ENCODE measurements at places on chromosomes 7 and 10.

GRCh38 chr7:67692425-67692824 is 695.8 kb downstream of the TYW1 start:
- no peak for DNase-seq

GRCh38 chr7:128311013-128311412 is 32.7 kb downstream of the RBM28 start:
- no peak for DNase-seq

DNA sequence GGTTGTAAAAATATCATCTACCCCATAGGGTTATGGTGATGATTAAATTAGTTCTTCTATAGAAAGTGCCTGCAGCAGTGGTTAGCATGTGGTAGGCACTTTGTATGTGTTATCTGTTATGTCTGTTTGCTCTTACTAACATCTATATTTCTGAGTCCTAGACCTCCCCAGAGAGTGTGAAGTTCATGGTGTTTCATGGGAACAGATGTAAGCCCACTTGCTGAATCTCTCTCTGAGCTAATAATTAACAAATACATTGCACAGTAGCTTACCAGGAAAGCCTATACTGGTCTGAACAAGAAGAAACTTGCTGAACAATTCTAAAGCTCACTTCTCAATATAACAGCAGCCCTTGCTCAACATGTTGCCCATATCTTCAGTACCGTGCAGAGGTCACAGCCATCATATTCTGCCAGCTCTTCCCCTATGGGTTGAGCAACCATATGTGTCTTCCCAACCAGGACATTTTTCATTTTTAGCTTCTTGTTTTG is 100.1 kb downstream of the NPSR1 start:
- no peak for DNase-seq

DNA sequence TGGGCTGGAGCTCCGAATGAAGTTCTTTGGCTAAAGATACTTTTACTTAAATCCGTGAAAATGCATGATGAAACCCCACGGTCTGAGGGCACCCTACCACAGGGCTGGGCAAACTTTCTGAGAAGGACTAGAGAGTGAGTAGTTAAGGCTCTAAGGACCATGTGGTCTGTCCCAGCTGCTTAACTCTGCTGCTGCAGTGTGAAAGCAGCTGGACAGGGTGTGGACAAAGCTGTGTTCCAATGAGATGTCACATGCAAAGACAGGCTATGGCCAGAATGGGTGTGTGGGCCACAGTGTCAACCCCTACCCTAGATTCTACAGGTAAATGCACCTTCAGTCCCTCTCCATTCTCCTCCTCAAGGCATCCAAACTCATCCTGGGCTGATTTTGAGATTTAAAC is 18.8 kb downstream of the PDIA4 start:
- no peak for DNase-seq

DNA sequence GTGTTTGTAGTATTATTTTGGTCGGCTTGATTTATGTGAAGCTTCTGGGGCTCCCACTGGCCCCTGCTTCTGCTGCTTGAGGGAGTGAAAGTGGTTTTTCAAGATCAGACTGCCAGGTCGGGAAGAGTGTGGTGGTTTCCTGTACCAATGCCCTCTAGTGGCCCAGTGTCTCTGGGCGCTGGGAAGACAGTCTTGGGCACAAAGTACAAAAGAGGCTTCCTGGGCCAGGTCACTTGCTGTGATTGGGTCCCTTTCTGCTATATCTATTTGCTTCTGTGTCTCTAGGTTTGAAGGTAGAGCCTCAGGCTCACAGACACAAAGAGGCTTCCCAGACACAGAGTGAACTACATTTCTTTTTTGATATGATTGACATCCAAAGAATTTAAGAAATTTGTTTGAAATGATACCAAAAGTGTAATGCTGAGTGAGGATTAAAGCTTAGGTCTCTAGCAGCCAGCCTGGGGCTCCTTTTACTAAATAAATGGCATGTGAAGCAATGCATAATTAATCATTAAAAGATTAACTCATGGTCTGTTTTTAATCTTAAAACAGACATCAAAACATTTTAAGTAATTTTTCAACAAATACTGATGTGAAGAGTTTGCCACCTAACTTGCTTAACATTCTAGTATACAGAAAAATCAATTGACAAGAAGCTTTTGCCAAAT is 36.3 kb downstream of the ABCB1 start:
- no peak for DNase-seq

DNA sequence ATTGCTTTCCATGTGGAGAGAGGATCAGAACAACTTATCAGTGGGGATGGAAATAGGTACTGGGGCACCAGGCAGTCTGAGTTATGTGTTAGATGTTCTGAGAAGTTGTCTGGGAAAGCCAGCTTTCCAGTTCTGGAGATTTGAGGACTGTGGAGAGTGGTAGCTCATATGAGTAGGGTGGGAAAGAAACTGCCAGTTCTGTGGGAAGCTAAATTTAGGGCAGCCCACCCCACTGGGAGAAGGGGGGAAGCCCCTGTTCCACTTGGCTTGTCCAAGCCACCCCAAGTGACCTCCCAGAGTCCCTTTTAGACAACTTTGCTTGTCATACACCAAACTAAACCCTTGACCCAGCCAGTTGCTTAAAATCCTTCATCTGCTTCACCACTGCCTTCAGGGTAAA is 189.5 kb downstream of the REEP3 start:
- no peak for DNase-seq

DNA sequence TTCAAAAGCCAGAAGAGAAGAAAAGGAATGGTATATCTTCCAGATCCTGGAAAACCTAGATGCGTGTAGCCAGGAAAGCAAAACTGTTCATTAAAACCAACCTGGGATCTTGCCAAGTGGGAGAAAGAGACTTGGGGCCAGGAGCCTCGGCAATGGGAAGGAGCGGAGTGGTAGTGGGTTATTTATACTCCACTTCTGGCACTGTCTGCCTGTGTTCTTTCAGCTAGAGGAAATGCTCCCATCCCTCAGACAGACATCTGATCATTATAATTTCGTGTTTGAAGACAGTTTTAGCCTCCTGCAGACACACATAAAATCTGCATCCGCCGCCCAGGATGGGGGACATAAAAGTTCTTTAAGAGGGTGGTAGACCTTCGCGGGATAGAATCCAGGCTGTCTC is 421.6 kb downstream of the RPS24 start:
- no peak for DNase-seq

GRCh38 chr10:123848564-123849457 is 42.8 kb downstream of the CPXM2 start:
- no peak for DNase-seq

- no peak for DNase-seq
These were observed 7.0 kb downstream of the PTF1A start for GRCh38 chr10:23198940-23199767.

- DNase-seq: no peak
These were observed 101.1 kb downstream of the SLC37A3 start for GRCh38 chr7:140297192-140297591.

- no peak for DNase-seq
These were observed 72.9 kb upstream of the ARMC3 start for GRCh38 chr10:22854935-22855421.

DNA sequence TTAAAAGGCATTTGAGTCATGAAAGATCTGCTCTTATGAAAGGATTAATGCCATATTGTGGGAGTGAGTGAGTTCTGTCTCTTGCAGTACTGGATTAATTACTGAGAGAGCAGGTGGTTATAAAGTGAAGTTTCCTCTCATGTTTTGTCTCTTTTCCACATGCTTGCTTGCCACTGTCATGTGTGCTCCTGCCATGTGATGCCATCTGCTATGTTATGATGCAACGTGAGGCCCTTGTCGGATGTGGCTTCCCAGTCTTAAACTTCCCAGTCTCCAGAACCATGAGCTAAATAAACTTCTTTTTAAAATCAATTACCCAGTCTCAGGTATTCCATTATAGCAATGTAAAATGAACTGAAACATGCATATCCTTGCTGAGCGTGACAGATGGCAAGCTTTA is 22.7 kb upstream of the TCTN3 start:
- no peak for DNase-seq

DNA sequence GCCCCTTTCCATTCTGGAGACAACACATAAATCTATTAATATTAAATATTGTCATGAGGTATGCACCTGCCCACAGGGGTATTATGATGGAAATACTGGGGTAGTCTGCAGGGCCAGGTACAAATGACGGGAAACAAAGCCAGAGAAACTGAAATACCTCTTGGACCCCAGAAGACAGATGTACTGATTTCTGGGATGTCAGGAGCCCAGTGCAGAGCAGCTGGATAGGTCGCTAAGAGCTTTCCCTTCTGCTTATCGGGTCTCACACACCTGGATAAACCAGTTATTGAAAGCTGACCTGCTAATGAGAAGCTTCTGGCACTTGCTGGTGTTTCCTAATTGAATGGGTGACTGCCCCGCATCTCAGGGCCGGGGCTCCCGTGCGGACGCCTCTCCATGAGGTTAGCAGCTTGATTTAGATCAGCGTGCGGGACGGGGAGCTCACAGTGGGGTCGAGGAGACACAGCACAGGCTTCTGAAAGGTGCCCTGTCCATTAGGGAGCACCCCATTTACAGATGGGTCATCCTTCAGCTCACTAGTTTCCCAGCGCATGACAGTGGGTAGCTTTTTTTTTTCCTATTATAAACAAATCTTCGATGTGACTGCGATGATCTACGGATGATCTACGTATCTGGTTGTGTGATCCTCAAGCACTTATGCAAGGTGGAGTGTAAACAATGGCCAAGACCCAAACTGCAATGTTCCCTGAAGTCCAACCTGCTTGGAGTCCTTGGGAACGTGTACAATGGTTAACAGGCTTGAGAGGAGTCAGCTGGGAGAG is 1.5 kb upstream of the INSIG1 start:
- no peak for DNase-seq

Measured in DMS 273 treated with DMSO at 0.1 percent for 48 hours (cell line).